ENCODE measurements at places on chromosomes 13 and 19.

- DNase-seq, result no peak
These were observed 19.0 kb downstream of the GNG7 start for GRCh38 chr19:2683430-2684003.

GRCh38 chr13:36353001-36353400, 6.8 kb upstream of the SPART start:
- no peak for DNase-seq

DNA sequence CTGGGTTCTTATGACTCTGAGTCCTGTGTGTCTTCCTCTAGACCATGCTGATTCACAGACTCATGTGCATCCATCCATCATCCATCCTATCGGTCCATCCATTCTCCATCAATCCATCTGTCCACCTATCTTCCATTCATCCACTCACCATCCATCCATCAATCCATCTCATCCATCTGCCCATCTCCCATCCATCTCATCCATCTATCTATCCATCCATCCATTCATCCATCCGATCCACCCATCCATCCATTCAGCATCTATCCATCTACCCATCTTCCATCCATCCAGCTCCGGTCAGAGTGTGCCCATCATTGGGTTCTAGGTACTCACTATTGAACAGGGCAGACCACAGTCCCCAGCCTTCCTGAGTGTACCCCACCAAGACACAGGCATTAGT, 75.6 kb downstream of the SLC7A1 start:
- no peak for DNase-seq

- DNase-seq, result no peak
These were observed 529.9 kb downstream of the SLITRK1 start for GRCh38 chr13:83352391-83352790.

DNA sequence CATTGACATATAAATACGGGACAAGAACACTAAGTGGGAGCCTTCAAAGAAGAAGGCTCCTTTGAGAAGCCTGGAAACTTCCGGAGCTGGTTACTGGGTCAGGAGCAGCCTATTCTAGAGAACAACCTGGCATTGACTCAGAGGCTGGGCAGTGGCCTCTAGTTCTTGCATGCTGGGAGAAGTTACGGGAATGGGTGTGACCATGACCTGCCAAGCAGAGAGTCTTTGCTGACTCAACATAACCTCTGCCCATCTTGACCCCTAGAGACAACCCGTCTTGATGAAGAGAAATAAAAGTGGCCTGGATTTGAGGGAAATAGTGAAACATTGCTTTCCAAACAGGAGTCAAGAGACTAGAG, 21.0 kb downstream of the STARD13 start:
- no peak for DNase-seq

GRCh38 chr13:111531505-111531904, 211.1 kb downstream of the TEX29 start:
- no peak for DNase-seq

GRCh38 chr13:35879111-35879510, 252.1 kb downstream of the DCLK1 start:
- no peak for DNase-seq

DNA sequence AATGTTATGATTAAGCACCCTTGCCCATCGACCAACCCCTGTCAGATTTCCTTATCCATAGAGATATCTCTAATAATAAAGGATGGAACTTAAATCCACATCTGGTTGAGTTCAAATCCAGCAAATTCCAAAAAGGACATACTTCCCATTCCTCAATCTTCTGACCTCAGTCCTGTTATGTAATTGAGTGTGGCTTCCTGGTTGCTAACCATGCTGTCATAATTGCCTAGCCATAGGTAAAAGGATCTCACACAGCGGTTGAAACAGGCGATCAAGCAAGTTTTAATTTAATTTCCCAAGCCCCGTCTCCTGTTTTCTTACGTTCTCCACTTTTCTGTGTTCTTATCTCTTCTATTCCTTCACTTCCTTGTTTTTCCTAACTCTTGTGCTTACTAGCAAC, 550.3 kb downstream of the GPC6 start:
- DNase-seq, result no peak

GRCh38 chr19:18940769-18941627, at the start of gene HOMER3:
TSS of gene HOMER3 (minus strand) at chr19:18941217. CDS start at chr19:18938982, 2,235 bp downstream.
- no peak for DNase-seq

GRCh38 chr19:2631213-2631821, 71.2 kb downstream of the GNG7 start:
- no peak for DNase-seq

DNA sequence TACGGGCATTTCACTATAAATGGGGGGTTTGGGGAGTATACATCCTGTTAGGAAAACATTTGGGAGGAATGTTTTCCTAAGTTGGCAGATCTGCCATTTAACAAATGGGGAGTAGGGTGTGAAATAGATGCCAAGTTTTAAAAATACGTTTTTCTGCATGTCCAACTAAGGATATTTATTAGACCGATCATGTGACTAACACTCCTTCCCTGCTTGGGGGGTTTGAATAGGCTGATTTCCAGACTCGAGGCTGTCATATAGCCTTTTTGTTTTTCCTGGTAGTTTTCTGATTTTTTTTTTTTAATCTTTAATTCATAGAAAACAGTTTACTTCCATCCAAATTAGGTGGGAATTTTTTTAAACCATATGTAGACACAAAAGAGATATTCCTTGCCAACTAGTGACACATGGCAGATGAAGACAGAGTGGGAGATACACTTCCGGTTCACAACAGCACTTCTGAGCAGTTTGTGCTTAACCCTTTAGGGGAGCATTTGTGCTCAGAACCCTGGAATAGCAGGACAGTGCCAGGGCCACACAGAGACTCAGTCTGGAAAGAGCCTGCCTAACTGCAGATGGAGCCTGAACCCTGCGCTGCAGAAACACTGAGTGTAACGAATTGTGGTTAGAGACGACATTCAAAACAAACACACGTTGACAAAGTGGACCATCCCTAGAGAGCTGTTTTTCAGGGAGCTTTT, 5.6 kb upstream of the GATAD2A start:
- DNase-seq, result no peak

DNA sequence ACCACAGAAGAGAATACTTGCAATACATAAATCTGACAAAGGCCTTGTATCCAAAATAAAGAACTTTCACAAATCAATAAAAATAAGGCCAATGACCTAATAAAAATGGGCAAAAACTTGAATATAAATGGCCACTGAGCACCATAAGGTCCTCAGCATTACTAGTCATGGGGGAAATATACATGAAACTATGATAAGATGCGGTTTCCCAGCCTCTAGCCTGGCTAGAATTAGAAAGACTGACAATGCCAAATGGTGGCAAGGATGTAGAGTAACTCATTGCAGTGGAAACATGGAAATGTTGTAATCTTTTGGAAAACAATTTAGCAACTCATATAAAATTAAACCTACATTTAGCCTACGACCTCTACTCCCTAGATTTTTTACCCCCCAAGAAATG, 227.1 kb downstream of the GGACT start:
- DNase-seq, result no peak

DNA sequence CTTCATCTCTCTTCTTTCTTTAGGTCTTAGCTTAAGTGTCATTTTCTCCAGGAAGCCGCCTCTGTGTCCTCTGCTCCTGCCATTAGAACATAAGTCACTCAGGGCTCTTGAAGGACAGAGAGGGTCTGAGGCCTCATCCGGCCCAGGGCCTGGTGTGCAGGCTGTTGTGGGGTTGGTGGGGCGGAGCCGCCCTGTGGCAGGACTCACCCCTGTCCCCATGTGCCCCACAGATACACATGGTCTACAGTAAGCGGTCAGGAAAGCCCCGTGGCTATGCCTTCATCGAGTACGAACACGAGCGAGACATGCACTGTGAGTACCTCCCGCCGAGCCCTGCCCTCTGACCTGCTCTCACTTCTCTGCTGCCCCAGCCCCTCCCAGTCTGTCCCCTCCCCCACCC, 13.0 kb upstream of the LIN7B start:
- no peak for DNase-seq

DNA sequence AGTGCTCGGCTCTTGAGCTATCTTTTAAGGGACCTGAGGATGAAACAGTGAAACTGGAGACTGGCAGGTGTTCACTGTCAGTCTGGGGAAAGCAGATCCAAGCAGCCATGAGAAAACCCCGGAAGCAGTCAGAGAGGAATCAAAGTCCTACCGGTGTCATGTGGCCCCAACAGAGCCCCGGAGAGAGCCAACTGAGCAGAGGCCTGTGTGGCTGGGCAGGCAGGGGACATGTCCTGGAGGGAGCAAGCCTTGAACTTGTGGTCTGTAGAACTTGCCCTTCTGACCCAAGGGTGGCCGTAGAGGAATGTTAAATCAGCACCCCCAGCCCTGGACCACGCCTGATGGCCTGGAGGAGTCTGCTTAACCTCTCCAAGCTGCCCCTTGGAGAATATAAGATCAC, 113.7 kb upstream of the ZNF507 start:
- no peak for DNase-seq

- no peak for DNase-seq
These were observed 42.2 kb downstream of the CCNE1 start for GRCh38 chr19:29854033-29854432.

GRCh38 chr13:24180750-24181377, 20.3 kb downstream of the SPATA13 start:
- DNase-seq, result no peak

GRCh38 chr19:36113425-36113824, 1.2 kb downstream of the POLR2I start:
- DNase-seq, result no peak

DNA sequence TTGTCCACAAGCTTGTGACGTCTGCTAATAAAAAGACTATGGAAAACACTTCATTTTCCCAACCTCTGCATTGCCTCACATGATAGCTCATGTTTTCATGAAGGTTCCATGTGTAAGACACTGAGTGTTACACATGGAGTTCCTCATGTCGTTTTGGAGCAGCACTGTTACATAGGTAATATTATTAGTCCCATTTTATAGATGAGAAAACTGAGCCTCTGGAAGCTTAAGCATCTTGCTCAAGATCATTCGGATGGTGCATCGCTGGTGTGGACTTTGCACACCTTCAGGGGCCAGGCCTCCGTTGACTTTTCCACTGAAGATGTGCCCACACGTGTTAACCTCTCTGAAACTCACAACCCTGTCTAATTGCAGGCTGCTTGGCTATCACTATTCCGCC, 743.4 kb downstream of the UQCRFS1 start:
- DNase-seq, result no peak

DNA sequence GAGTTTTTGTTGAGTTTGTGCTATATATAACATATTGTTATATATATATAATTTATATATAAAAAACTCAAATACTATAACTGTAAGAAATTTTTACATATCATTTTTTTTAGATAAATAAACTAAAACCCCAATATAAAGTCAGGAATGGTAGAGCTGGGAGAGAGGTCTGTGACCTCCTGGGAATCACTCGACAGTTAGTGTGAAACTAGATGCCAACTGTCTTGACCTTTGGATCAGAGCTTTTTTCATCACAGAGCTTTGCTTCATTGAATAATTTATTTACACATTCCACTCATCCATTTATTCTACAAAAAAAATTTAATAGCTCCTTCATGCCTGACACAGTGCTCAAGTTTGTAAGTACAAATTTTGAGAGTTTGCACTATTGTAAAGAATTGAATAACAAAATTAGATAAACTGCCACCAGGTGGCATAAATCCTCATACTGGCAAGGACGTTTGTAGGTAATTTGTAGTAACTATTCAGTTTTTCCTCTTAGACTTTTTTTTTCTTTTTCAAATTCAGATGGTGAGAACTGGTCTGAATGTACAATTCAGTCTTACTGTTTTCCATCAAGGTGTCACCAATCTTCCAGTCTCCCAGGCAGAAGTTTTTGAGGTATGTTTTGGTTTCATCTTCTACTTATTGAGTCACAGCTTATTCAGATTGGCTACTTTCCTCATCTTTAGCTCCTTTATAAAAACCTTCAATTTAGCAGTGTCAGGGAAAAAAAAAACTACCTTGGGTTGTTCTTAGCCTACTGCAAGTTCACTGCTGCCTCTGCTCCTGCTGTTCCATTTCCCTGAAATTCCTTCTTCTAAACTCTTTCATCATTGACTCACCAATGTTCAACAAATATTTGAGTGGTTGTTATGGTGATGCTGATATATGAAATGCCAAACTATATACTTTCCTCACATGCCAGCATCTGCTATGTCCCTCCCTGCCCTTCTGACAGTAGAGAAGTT, 28.7 kb downstream of the LACC1 start:
- no peak for DNase-seq

DNA sequence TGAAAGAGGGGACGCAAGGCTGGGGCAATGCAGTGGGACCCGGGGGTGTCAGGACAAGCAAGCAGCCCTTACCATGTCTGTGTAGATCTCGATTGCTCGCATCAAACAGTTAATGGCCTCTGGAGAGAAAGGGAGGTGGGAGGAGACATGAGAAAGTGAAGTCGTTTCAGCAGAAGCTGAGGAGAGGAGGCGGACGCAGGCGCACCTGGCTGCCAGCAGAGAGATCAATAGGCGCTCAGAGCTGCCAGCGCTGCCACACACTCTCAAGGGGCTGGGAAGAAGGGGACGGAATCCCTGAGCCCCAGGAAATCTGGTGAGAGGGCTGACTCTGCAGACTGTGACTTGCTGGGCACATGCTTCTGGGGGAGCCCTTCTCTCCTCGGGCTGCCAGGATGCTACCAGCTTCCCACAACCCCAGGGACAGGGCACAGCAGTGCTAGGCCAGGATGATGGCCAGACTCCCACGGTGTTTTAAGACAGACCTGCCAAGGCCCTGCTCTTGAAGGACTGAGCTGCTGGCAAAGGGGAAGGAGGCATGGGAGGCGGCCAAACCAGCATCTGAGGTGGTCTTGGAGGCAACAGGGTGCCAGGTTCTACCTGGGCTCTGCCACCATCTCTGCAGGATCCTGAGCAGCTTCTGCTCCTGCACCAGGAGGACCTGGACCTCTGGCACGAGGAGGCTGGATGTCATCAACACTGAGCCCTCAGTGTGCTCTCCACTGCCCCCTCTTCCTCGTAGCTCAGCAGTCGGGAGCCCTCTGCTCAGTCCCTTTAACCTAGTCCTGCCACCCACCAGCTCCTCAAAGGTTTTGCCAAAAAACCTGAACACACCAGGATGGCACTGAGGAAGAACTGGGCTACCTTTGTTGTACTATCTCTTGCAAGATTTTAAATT, 11.7 kb upstream of the KPTN start:
- no peak for DNase-seq

DNA sequence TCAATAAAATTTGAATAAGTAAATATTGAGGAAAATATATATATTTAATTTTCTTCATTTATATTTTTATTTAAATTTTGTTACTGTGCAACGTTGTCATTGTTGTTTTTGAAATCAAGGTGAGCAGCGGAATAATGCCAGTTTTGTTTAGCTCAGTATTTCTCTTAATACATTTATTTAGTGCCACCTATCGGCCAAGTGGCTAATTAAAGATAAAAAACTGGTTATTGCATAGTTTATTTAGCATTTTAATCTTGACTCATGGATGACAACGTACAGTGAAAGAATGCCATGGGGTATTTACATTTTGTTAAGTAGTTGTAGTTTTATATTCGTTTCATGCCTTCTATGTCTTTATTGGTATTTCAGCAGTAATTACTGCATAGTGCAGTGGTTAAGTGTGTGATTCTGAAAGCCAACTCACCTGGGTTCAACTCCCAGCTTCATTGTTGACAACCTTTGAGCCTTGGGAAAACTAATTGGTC, 265.9 kb downstream of the MYO16 start:
- no peak for DNase-seq
